Urothelium cell line (cell line): ENCODE measurements at places on chromosomes 3 and 15.

DNA sequence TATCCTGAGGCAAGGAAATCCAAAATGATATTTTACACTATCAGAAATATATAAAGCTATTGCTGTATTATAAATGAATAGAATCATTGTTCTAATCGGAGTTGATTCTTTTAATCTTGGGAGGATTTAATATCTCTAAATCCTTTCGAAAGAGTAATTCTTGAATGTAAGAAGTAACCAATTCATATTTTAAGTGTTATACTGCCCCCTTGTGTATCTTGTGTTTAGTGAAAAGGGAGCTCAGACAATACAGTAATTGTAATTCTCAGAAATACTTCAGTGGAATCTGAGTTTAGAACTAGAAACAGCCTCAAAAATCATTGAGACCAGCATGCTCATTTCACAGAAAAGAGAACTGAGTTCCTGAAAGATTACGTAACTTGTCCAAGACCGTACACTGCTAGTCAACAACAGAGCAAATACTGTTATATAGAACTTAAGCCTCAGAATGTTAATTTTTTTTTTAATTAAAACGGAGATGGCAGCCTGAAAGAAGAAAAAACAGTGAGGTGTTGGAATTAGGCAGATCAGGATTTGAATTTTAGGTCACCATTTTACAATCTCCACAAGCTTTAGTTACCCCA is 42.9 kb downstream of the PLCH1 start:
- DNase-seq, result no peak

GRCh38 chr3:46921871-46922271 is 44.4 kb downstream of the PTH1R start:
- no peak for DNase-seq

- no peak for DNase-seq
These were observed 470.1 kb upstream of the THBS1 start for GRCh38 chr15:39110746-39111145.

- peak; percentile 72 for DNase-seq
These were observed 106.2 kb upstream of the UBE3A start for GRCh38 chr15:25545017-25545416.

- peak; percentile 9 for DNase-seq
These were observed 10.6 kb downstream of the ARPP19 start for GRCh38 chr15:52558196-52558595.

GRCh38 chr3:25944329-25944728 is 154.4 kb downstream of the OXSM start:
- DNase-seq, result no peak
